ENCODE measurements at places on chromosomes 13 and 19.

DNA sequence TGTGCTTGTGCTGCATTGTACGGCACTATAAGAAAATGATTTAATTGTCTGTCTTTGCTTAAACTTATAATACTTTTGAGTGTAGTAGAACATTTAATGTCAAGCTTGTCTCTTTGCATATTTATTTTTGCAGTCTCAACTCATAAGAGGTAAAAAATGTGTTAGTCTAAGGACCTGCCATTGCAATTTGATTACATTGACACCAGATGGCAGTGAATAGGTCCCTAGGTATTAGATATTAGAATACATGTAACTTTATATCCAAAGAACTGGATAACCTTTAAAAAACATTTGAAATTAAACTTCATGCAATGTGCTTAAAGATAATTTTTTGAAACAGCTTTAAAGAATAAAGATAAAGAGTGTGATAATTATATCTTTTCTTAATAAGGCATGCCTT lies 1421.3 kb downstream of the OLFM4 start:
- H3K27me3 ChIP-seq, result no peaks in the 10 kb centered on the region
- H3K27ac ChIP-seq, result no peak overlapping the region
- no peaks in the 10 kb centered on the region for H3K36me3 ChIP-seq
- H3K4me3 ChIP-seq, result no peak overlapping the region
- DNase-seq, result no peak

GRCh38 chr13:113404366-113404722 lies 40.4 kb upstream of the GRTP1 start:
- no peaks in the 10 kb centered on the region for H3K36me3 ChIP-seq
- no peaks in the 10 kb centered on the region for H3K4me1 ChIP-seq

- H3K36me3 ChIP-seq, result peaks cover 39% of the 10 kb centered on the region
- peak overlapping the region; percentile 21 for H3K4me3 ChIP-seq
- peaks cover 37% of the 10 kb centered on the region for H3K4me1 ChIP-seq
- H3K27me3 ChIP-seq, result no peaks in the 10 kb centered on the region
- no peak overlapping the region for H3K27ac ChIP-seq
These were observed 3.4 kb downstream of the ZMYM2 start for GRCh38 chr13:19961924-19962323.

DNA sequence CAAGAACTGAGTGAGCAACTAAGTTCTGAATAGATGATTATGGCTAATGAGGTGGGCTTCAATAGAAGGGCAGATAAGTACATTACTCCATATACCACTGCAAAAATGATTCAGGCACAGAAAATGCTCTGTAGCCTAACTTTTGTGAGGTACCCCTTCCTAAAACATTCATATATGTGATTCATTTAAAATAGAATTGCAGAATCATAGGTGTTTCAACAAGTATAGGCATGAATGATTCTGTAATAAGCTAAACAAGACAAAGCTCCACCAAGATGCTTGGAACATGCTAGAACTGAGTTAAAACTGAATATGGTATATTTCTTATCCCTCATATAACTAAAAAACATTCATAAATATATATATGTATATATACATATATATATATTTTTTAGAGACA lies 12.1 kb downstream of the KBTBD7 start:
- no peaks in the 10 kb centered on the region for H3K27me3 ChIP-seq
- H3K27ac ChIP-seq, result no peak overlapping the region
- H3K36me3 ChIP-seq, result no peaks in the 10 kb centered on the region
- no peak for DNase-seq
- peaks cover 16% of the 10 kb centered on the region for H3K4me1 ChIP-seq

DNA sequence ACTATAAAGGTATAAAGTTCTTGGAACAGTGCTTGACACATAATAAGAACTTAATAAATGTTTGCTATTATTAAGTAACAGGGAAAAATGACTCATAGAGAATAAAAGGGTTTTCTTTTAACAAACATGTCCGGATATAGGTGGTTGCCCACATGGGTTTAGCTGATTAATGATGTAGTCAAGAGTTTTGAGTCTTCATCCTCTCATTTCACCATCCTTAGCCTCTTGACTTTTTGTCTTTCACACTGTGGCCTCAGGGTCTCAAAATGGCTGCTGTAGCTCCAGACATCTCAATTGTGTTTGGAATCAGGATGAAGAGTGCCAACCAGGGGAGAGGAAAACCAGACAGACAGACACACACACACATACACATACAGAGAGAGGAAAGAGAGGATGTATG lies 97.9 kb downstream of the HSPH1 start:
- no peaks in the 10 kb centered on the region for H3K36me3 ChIP-seq
- peaks cover 11% of the 10 kb centered on the region for H3K27me3 ChIP-seq
- H3K27ac ChIP-seq, result peak overlapping the region; percentile 66
- DNase-seq, result no peak

DNA sequence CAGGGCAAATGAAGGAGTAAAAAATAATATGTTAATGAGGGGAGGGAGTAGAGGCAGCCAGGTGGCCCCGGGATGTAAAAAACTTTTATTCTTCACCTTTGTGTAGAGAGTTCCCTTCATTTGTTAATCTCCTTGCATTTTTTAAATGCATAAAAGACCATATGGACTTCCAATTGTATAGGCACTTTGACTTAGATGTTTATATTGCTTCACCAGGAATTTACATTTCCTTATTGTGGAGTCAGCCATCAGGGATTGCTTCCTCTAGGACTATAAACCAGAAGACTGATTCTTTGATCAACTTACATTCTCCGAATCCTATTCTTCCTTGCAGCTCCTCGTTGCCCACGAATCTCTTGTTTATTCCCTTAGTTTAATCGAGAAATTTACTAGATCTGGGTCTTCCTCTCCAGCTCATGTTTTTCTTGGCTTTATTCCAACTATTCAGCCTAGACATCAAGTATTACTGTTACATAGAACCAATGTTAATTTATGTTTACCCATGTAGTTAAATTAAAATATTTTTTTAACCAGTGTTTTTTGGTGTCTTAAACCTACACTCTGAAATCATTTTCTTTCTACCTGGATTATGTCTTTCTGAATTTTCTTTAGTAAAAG lies 1187.0 kb upstream of the SLC10A2 start:
- no peak for DNase-seq
- no peak overlapping the region for H3K4me3 ChIP-seq
- no peaks in the 10 kb centered on the region for H3K27me3 ChIP-seq
- H3K4me1 ChIP-seq, result no peaks in the 10 kb centered on the region

DNA sequence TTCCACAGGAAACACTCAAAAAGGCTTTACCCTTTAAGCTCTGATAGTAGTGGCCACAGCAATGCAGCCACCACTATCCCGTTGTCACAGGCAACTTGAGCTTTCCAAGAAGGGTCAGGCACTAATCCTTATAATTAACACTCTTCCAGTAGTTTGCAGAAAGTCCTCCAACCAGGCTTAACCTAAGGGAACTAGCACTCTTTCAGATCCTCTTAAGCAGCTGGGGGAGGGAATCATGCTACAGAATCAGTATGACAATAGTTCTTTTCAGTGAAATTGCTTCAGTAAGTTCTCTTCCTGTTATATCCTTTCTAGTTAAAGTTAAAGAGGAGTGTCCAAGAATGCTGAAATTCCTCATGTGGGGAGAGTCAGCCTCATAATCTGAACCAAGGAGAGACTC lies 82.2 kb downstream of the TNFSF11 start:
- no peaks in the 10 kb centered on the region for H3K36me3 ChIP-seq
- no peak overlapping the region for H3K27ac ChIP-seq
- H3K4me1 ChIP-seq, result no peaks in the 10 kb centered on the region
- DNase-seq, result no peak

DNA sequence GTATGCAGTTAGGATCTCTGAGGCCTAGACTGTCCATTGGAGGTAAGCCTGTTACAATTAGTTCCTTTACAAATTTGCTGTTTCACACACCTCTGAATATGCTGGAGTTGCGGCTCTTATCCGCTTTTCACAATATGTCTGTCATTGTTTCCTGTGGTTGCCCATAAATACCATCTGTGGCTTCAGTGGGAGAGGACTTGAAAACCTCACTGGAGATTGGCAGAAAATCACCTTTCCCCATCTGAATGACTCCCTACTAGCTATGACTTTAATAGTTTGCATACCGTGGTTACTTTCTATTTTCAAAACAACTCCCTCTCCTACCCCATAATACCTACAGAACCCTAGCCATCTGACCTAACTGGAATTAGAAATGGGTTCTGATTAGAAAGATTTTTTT lies 454.3 kb downstream of the PCDH17 start:
- no peaks in the 10 kb centered on the region for H3K36me3 ChIP-seq
- no peaks in the 10 kb centered on the region for H3K4me1 ChIP-seq
- H3K27ac ChIP-seq, result no peak overlapping the region
- no peaks in the 10 kb centered on the region for H3K27me3 ChIP-seq
- no peak overlapping the region for H3K4me3 ChIP-seq

- peak; percentile 69 for DNase-seq
These were observed 5.3 kb upstream of the HCN2 start for GRCh38 chr19:584240-585001.

DNA sequence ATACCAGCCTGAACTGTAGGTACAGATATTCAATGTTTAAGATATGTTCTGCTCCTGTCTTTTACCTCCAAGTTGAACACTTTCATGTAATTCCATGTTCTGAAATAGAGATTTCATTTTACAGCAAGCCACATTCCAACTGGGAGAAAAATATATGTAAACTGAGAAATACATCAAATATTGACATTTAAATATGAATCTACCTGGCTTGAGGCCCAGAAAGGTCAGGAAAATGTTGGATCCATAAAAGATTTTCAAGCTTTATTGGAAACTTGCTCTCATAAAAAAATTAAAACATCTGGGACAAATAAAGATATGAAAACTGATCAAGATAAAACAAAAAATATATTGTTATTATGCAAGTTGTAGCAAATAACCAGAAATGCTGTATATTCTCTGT lies 1078.7 kb upstream of the ATXN8OS start:
- no peak for DNase-seq
- no peak overlapping the region for H3K4me3 ChIP-seq
- H3K4me1 ChIP-seq, result no peaks in the 10 kb centered on the region
- H3K27me3 ChIP-seq, result no peaks in the 10 kb centered on the region
- no peak overlapping the region for H3K27ac ChIP-seq
- H3K36me3 ChIP-seq, result no peaks in the 10 kb centered on the region

GRCh38 chr13:113742000-113742441 lies 17.0 kb upstream of the TMEM255B start:
- H3K27me3 ChIP-seq, result peaks cover 15% of the 10 kb centered on the region
- H3K4me1 ChIP-seq, result peaks cover 28% of the 10 kb centered on the region
- H3K36me3 ChIP-seq, result no peaks in the 10 kb centered on the region

GRCh38 chr19:3538965-3539755 lies at the start of gene TEKTIP1:
TEKTIP1 (plus strand) TSS chr19:3539174; CDS start chr19:3539178, 4 bp downstream.
- no peak for DNase-seq
- H3K4me1 ChIP-seq, result no peaks in the 10 kb centered on the region
- H3K27me3 ChIP-seq, result no peaks in the 10 kb centered on the region
- H3K4me3 ChIP-seq, result no peak within 1 kb of the TSS

DNA sequence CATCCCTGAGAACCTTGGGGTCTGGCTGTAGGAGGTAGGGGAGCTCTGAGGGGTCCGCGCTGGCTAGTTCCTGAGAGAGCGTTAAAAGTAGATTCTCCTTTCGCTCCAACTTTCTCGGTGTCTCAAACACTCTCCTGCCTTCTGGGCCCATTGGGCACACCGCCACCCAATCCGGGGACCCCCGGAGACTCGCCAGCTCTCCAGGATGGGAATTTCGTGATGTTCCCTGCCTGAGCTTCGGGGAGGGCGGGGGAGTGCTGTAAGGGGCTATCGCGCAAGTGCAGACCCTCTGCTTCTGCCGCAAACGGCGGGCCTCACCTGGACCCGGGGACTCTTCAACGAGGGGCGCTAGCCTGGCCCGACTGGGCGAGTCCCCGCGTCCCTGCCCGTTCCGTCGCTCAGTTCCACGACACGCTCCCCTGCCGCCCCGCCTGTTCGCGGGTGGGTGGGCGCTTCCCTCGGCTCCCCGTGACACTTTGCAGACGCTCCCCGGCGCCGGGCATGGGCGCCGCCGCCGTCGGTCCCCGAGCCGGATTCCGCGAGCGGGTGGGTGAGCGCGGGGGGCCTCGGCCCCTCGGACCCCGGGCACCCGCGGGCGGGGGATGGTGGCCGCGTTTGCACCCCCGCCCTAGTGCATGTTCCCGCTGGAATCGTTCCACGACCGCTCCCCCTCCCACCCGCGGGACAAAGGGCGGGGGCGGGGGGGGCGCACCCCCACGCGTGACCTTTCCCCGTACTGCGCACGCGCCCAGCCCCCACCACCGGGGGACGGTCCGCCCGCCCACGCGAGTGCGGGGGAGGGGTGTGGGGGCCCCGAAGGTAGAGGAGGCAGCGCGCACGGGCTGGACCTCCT lies at the start of gene CCDC106:
TSS of gene CCDC106 (plus strand) at position 481 of the 853 bp plus-strand sequence. CDS start 835 bp downstream, outside the sequence.
- peaks cover 59% of the 10 kb centered on the region for H3K4me1 ChIP-seq
- peak; percentile 49 for DNase-seq
- H3K36me3 ChIP-seq, result peaks cover 44% of the 10 kb centered on the region
- peak within 1 kb of the TSS; percentile 79 for H3K4me3 ChIP-seq
- peak within 1 kb of the TSS; percentile 90 for H3K27ac ChIP-seq

GRCh38 chr13:49935171-49936074 lies 717 bp downstream of the SPRYD7 start:
- H3K27me3 ChIP-seq, result peaks cover 1% of the 10 kb centered on the region
- H3K4me3 ChIP-seq, result peak overlapping the region; percentile 80
- peaks cover 13% of the 10 kb centered on the region for H3K4me1 ChIP-seq
- H3K36me3 ChIP-seq, result no peaks in the 10 kb centered on the region

DNA sequence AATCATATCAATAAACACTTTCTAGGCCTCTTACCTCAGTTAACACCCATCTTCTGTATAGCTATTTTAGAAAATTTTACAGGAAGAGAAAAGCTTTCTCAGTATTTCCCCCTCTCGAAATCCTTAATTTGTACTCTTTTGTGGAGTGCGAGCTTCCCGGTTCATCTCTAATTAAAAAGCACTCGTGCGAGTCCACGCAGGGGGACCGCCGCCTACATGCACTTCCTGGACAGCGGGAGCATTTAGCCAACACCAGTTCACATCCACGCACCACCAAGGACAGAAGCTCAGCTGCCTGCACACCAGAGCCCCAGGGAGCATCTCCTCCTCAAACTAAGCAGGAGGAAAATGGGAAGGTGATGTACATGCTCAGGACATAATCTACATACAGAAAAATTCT lies 60.0 kb downstream of the RASA3 start:
- no peak for DNase-seq
- no peaks in the 10 kb centered on the region for H3K27me3 ChIP-seq
- no peak overlapping the region for H3K4me3 ChIP-seq
- H3K27ac ChIP-seq, result peak overlapping the region; percentile 63
- peaks cover 28% of the 10 kb centered on the region for H3K4me1 ChIP-seq

DNA sequence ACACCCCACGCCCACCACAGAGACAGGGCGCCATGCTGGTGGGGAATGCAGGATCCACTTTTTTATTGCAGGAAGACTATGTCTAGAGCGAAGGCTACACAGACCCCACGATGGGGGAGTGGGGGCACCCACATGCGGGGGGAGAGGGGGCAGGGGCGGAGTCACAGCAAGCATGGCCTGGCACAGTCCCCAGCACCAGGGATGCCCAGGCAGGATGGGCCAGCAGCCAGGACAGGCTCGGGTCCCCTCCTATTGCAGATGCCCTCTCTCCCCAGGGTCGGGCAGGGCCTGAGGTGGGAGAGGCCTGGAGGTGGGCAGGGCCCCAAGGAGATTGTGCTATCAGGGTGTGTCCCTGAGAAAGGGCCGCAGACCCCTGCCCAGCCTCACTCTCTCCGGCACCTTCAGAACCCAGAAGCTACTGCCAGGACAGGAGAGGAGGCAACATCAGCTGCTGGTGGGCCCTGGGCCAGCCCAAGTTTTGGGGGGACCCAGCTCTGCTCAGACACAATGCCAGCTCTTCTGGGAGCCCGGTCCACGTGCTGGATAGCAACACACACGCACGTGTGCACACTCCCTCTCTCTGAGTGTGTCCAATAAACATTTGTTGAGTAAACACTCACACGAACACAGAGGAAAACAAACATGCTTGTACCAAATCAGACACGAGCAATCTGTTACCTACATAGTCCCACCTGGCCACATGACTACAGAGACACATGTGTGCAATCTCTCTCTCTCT lies 6.5 kb downstream of the DIRAS1 start:
- peaks cover 3% of the 10 kb centered on the region for H3K27me3 ChIP-seq
- DNase-seq, result no peak
- H3K4me3 ChIP-seq, result no peak overlapping the region
- no peak overlapping the region for H3K27ac ChIP-seq

Measured in activated CD8-positive, alpha-beta T cell treated with anti-CD3 and anti-CD28 coated beads for 36 hours (primary cell).